ENCODE measurements at places on chromosomes 6 and 20.
A peak's percentile ranks its signal among the peaks of the same experiment; 100 is the strongest.

DNA sequence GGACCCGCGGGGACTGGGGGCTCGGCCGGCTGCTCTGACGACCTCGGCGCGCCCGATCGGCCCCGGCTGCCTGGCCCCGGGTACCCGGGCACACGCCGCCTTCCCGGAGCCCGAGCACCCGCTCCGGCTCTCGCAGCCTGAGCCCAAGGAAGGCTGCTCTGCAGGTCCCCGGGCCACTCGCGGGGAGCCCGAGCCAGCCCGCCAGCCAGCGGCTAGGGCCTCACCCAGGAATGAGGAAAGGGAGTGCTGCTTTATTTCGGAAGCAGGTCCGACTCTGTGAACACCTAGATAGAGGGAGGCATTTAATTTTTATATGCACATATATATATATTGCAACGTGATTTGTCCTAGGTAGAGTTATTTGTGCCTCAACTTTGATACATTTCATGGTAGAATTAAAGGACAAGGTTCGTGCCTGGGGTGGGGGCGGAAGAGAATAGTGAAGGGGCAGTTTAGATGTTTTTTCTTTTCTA, 15.5 kb downstream of the FOXA2 start:
- no peak for DNase-seq

DNA sequence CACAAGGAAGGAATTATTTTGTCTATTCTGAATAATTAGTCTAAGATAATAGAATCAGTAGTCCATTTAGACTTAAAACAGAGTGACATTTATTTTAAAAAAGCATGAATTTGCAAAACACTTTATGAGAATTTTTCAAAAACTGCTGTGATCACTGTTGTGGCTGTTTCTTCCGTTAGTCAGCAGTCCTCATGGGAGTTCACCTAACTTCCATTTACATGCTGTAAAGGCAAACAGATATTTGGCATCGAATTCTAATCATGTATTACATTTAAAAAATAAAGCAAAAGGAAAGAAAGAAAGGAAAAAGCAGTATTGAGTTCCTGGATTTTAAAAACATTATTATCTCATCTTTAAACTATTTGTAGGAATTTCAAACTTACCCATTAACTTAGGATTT, 111.8 kb downstream of the MTHFD1L start:
- no peak for DNase-seq

DNA sequence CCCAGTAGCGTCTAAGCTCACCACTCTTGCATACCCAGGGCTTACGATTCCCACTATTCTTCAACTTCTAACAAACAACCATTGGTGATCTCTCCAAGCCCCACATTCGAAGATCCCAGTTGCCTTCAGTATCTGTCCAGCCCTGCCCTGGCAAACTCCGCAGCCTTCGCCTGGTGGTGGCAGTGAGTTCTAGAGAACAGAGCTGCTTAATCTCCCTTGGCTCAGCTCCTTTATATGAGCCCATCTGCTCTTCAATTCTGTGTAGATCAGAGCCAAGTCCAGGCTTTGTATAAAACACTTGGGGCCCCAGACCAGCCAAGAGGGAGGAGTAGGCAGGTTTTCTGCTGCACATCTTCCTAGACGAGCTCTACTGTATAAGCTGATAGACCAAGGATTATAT, 193.3 kb downstream of the PHACTR1 start:
- no peak for DNase-seq

GRCh38 chr6:27650620-27651370, 177.9 kb upstream of the ZNF184 start:
- DNase-seq: no peak

DNA sequence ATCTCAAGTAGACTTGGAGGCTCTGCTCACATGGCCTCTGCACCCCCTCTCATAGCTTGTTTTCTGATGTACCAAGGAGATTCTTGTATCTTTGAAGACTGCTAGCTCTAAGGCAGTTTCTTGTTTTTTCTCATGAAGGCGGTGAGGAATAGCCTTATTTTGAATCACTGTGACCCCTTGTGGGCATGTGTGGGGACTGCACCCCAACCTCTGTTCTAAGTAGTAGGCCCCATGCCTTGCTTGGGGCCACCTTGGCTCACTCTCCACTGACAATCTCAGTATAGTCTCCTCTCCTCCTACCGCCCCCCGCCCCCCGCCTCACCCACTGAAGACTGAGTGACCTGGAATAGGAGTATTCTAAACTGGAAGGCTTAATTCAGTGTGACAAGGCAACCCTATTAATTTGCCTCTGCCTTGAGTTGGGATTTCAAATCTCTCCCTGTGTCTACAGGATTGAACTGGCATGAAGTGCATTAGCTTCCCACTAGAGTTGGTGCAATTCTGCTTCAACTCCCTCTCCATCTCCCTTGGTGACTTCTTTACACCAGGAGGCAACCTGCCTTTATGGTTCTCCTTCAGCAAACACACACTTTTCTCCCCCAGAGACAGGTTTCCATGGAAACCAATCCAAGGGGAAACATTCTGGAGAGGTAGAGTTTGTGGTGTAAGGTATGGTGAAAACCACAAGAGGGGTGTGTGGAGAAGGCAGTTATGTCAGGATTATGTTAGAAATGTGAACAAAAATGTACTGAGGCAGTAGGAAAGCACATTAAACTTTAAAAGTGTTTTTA, 75.4 kb upstream of the ECI2 start:
- DNase-seq: peak; percentile 48

GRCh38 chr6:20918868-20919267, 384.6 kb downstream of the CDKAL1 start:
- DNase-seq: no peak

DNA sequence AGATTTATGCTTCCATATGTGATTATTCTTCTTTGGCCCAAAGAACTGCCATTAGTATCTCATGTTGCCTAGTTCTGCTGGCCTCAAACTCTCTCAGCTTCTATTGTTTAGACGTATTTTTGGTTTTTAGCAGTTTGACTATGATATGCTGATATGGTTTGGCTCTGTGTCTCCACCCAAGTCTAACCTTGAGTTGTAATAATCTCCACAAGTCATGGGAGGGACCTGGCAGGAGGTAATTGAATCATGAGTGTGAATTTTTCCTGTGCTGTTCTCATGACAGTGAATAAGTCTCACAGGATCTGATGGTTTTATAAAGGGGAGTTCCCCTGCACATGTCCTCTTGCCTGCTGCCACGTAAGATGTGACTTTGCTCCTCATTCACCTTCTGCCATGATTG, 96.7 kb upstream of the ARG1 start:
- no peak for DNase-seq

DNA sequence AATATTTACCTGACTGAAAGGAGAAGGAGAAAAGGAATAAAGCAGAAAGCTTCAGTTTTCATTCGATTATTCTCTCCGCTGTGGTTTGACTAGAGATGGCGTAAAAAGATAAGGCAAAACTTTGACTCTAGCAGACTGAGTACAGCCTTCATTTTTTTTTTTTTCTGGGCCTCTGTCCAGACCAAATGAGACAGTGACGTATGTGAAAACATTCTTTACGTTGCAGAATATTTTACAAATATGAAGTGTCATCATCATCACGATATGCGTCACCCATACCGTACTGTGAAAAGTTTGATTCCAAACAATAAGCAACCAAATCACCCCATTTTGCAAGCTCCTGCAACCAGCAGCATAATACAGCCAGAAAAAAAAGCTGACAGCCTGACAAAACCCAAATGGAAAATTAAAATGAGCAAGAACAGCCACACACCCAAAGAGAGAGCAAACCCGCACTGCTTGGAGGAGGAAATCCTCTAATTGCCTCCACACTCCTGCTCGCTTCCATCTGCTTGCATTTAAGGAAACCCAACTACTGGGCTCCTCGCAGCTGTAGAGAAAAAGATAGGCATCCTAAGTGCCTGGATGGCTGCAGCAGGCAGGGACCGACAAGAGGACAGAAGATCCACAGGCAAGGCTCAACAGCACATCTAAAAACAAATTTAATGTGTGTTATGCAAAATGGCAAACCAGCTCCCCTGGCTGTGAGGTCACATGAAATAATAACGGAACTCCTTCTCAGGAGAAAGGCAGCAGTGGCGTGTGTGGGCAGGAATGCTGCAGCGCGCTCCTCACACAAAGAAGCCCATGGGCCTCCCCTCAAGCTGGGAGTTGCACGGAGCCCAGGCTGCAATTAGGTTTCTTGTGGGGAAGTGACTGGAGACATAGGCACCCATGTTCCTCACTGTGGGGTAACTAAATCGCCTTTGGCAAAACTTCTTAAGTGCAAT, 113.1 kb downstream of the FYN start:
- peak; percentile 74 for DNase-seq

DNA sequence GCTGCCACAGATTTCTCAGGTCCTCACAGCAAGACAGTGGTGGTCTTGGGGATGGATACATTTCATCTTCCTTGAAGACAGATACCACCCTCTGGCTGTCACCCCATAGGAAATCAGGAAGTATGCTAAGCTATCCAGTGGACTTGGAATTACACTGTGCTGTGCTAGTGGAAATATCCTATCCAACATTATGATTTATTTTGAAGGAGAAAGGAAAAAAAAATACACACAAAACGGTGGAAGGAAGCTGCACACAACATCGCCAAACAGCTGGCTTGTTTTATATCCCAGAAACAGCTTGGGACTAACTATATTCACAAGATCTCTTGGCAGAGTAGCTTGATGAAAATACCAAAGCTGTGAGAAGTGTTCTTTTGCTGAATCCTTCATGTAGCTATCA, 257.6 kb downstream of the LAMA2 start:
- no peak for DNase-seq

- no peak for DNase-seq
Observed at GRCh38 chr20:45408646-45409213, 641 bp downstream of the DBNDD2 start.

DNA sequence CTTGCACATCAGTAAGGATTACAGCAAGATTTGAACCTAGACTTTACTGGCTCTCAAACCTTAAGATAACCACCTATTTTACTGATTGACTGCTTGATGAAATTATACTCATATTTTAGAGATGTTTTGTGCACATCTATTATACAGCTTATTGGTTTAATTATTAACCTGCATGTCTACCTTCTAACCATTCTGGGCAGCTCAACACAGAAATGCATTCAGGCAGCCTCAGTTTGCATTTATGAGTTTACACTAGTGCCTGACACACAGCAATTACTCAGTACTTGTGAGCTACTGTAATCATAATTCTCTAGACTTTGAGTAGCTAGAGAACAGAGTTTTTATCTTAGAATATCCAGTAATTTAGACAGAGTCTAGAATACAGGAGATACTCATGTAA, 273.9 kb upstream of the THEMIS start:
- no peak for DNase-seq

DNA sequence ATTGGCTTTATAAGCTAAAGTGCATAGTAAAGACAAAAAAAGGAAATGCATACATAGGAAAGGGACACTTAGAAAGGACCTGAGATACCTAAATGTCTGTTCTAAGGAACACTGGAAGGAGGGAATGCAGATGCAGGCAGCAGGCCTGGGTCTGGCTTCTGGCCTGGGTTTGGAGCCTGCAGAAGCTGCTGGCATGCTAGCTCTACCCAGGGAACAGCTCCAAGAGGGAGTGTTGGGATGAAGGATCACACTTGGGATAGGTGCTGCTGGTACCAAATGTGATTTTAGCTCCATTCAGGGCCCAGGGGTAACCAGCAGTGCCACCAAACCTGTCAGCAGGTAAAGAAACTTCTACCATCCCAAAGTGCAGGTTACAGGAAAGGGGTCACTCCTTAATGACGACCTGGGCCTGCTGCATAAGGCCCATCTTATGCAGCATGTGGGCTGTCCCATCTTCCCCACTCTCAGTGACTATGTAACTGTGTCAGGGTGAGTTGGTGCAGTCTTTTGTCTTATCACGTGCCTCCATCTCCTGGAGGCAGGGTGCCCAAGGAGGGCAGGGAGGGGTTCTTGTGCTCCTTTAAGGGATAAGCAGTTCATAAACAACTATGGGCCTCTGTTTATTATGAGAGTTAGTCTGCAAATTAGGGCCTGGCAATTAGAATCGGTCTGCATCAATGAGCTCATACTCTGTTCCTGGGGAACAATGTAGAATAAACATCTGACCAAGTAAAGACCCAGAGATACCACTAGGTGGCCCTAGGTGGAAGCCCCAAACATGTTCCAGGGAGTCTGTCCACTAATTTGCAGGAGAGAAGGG, 26.9 kb downstream of the DDX27 start:
- DNase-seq: peak; percentile 50

DNA sequence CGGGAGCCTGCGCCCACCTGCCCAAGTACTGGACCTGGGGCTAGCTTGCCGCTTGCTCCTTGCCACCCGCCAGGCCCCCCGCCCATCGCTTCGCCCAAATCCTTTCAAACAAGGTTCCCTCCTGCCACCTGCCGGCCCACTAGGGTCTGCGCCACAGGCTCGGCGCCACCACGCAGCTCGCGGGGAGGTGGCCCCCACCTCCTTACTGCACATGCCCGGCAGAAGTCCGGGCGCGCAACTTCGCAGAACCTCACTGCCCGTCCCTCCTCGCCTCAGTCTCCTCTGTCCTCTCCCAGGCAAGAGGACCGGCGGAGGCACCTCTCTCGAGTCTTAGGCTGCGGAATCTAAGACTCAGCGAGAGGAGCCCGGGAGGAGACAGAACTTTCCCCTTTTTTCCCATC, 11.2 kb downstream of the GNAS-AS1 start:
- DNase-seq: peak; percentile 32

DNA sequence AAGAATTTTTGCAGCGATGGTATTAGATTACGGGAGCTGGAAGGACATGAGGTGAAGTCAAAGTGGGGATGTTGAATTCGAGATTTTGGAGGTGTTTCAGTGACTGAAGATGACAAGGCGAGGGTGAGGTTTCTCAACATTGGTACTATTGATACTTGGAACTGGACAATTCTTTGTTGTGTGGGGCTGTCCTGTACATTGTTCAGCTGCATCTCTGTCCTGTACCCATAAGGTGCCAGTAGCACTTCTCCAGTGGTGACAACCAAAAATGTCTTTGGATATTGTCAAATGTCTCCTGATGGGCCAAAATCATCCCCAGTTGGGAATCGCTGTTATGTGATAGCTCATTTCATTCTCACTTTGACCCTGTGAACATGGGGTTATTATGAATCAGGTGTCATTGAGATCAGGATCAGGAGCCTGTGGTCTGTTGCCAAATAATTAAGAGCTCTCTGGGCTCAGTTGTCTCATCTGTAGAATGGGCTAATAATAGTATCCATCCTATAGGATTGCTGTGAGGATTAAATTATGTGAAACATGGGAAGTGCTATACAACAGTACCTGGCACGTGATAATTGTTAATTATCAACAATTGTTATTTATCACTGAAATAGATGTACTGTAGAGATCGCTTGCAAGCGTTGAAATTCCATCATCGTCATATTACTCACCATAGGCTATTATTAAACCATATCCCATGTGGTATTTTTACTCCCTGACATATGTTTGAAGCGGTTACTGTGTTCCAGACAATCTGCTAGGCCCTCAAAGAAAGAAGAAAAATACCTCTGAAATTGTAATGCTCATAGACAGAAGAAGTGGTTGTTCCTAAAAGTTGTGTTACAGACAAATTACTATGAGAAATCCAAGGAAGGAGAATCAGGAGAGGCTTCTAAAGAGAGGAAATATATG, 48.5 kb upstream of the TTPAL start:
- no peak for DNase-seq

DNA sequence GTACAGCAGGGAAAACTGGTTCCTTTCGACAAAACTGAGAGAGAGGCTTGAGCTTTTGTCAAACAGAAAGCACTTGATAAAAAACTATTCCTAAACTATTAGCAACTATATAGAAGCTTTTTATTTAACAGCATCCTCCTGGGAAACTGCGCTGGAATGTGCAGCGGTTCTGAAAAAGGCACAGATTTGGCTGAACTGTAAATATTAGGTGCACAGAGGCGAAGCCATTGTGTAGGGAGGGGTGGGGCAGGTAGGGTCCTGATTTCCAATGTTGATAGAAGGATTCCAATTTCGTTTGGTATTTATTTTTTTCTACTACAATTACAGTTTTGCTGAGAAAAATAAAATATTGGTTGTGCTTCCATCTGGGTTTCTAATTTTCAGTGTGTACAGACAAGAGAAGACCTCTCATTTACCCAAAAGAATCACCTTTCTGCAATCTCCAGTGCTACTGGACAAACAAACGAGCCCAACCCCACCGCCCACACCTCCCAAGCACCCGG, 698 bp upstream of the SH3BGRL2 start:
- DNase-seq: no peak

All from CD4-positive, alpha-beta T cell treated with Interleukin-2 at 100 ng/mL for 4 hours (primary cell).